ENCODE measurements at places on chromosomes 6 and 20.

GRCh38 chr6:165573671-165574070, 89.4 kb downstream of the PDE10A start:
- DNase-seq, result no peak

DNA sequence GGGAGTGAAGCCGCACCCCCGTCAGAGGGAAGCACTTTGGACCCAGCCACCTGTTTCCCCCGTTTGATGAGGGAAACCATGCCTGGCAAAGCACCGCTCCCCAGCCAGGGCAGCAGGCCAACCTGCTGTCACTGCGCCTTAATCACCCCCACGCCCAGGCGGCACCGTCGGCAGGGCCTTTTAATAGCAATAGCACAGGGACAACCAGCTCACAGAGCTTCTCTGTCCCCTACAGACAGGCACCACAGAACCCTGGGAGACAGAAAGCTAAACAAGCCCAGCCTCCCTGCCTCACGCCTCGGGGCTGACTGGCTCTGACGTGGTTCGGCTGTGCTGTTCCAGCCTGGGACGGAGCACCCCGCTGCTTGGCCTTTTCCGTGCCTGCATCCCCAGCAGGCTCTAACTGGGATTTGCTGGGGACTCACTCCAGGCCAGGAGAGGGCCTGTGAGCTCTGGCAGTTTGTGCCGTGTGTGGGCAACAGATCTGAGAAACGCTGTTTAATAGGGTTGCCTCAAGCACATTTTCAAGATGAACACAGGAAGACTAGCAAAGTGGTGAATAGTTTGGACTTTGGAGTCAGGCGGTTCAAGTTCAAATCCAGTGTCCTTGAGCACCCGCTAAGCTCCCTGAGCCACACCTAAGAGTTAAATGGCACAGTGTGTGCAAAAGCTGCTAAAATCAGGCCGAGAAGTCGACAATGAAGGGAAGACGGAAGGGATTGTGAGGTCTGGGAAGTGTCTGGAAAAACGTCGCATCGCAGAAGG, 223.8 kb downstream of the NRN1 start:
- DNase-seq, result no peak

DNA sequence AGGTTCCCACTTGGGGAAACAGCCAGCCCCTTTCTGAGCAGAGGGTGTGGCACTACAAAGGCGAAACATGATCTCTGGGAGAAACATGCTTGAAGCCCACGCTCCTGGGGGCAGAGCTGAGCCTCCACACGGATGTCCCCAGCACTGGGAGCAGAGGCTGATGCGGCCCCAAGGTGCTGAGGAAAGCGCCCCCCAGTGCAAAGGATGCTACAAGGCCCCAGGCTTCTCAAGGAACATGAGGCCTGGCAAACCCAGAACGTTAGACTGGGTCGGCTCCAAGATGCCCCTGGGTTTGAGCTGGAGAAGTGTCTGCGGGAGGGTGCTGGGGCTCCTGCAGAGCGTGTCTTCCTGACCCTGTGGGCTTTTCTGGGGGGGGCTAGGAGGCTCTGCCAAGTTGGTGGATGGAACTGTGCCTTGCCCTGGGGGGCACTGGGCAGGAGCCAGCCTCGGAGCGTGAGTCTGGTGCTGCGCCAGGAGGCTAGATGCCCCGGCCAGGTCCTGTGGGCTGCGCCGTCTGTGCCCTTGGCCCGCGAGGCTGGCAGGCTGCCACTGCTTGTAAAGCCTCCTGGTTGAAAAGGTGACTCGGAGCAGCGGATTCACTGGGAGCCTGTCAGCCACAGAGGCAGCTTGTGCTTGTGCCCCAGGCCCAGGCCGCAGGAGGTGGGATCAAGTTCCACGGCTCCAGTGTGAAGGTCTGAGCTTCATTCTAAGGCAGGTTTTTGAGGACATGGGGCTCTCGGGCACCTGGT, 8.1 kb downstream of the SYNJ2 start:
- no peak for DNase-seq

GRCh38 chr6:109482905-109483734, at the start of gene ZBTB24:
ZBTB24 (minus strand) TSS chr6:109483219; CDS start chr6:109482026, 1,193 bp downstream.
- DNase-seq, result peak; percentile 77

DNA sequence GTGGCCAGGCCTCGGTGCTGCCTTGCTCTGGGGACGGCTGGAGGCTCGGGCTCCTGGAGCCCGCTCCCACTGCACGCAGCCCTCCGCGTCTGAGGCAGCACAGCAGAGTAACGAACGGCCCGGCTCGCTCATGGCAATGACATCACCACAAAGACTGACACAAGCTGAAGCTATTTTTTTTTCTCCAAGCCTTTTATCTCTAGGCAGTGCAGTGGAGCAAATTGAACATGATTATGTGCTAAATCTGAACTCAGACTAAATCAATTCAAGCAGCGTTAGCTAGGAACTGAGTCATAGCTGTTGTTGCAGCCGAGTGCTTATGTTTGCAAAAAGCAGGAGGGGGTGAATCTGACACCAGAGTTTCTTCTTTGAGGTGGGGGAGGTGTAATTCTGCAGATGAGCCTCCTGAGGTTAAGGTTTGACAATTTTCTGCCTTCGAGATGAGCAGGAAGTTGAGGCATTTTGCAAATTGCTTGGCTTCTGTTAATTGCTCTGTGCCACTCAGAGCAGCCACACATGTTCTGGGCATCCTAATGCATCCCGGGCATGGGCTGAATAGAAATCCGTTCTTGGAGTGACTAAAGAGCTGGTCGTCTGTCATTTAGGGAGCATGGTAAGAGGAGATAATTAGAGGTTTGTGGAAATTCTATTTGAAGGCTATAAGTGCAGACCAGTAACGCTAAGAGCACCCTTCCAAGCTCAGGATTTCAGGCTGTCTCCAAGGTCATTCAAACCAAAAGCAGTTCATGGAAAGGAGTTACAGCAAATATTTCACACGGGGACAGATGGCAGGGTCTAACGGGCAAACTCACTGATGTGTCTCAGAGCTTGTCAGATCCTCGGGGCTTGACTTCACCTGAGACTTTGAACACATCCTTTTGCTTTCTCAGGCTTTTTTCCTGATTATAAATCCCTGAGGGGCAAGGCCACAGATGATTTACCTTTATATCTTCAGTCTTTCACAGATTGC, 155.1 kb upstream of the ENPP5 start:
- peak; percentile 16 for DNase-seq

GRCh38 chr6:129273161-129273560, 390.2 kb downstream of the LAMA2 start:
- DNase-seq, result no peak

DNA sequence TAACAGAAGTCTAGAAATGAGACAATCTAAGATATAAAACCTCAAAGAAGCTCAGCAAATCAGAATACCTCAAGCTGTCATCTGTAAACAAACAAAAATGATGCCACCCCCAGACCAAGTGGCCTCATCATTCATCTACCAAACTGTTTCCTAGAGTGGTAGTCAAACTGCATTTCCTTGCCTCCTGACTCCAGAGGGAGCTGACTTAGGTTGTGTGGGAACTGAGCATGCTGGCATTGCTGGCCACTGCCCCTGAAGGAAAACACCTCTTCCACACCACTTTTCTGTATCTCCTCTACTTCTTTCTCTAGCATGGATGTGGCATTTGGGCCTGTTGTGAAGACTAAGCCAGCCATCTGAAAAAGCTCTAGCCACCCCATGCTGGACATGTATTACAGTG, 56.3 kb downstream of the ZHX3 start:
- DNase-seq, result no peak

DNA sequence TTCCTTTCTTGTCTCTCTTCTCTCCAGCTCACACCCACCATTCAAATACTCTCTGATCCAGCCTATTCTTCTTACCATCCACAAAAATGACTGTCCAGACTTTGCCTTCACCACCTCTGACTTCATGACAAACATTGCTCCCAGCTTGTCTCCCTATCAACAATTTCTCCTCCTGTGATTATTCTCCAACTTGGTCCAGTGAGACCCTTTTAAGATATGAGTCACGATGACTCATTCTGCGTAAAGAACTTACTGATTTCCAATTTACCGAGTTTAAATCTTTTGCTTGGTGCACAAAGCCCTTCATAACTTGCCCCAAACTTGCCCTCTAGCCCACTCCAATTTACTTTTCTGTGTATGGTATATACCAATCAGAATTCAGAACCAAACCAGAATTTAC, 833.2 kb downstream of the MAFB start:
- no peak for DNase-seq

GRCh38 chr6:39328066-39328465, 5.6 kb upstream of the KCNK16 start:
- DNase-seq, result no peak

DNA sequence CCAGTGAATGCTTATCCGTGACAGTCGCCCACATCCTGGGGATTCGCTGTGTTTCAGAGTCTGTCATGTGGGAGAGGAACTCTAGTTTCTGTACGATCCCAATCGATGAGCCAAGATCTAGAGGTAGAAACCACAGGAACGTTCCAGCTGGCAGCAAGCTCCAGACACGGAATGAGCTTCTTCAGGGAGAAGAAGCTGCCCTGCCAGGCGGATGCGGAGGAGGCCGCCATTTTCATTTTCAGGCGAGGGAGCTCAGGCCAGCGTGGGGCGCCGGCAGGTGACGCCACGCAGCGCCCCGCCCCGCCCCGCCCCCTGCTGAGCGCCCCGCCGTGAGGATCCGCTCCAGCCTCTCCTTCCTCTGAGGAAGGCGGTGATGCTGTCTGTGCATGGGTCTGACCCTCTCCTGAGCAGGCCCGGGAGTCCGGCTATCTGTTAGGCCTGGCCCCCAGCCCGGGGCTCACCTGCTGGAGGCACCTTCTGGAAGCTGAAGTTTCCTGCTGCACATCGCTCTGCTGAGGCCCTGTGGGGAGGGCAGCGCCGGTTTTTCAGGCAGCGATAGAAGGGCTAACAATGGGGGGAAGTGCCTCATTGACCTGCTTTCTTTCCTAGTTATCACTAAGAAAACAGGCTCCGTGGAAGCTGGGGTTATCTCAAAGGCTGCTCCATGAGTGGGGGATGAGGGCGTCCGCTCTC, 147.5 kb downstream of the ERMARD start:
- no peak for DNase-seq

DNA sequence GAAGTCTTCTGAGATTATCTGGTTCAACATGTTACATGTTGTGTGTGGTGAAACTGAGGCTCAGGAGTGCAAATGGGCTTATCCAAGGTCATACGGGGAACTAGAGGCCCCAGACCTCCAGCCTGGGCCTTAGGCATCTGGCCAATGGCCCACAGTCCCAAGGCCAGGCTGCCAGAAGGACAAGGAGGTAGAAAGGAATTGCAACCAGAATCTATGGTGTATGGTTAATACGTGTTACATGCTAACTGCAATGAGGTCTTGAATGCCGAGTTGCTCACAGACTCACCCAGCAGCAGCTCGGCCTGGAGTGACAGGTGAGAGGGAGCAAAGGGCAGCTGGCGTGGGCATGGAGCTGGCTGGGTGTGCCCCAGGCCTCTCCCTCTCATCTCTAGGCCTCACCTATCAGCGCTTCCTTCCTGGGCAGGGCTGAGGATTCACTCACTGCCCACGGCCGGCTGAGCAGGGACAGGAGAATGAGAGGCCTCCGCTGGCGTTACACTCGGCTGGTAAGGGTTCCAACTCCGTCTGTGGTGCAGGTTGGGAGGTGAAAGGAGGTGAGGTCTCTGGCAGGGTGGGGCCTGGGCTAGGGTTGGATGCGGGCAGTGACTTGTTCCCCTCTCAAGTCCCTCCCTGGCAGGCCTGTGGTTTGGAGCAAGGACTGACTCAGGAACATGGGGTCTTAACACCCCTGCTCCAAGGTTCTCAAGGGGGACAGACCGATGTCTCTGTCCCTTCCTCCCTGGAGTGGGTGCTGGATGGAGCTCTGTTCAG, at the start of gene TLDC2:
Gene TLDC2, plus strand, starts transcription at position 437 of the 771 bp plus-strand sequence. Its CDS starts 37 bp downstream, at position 474.
- DNase-seq, result no peak

DNA sequence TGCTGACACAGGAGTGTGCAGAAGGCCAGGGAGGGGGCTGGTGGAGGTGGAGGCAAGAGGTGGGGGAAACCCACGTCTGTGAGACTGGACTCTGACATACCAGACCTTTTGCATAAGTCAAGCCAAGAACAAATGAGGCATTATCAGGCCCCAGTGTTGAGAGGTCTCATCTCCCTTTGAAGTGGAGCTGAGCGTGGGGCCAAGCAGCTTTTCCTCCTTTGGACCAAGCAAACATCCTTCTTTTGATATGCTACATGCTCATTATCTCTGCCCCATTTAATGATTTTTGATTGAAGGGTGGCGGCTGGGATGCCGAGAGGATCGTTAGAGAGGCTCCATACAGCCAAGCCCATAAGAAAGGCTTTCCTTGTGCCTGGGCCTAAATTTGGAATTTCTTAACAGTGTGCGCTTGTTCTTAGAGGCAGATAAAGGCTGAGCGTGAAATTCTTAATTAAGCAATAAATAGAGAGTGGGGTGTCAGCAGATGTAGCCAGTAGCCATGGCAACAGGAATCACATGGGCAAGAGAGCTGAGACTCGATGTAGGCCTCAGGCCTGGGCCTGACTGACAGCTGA, 244.5 kb downstream of the PKHD1 start:
- no peak for DNase-seq

GRCh38 chr6:56246541-56246880, 869 bp downstream of the COL21A1 start:
- no peak for DNase-seq

DNA sequence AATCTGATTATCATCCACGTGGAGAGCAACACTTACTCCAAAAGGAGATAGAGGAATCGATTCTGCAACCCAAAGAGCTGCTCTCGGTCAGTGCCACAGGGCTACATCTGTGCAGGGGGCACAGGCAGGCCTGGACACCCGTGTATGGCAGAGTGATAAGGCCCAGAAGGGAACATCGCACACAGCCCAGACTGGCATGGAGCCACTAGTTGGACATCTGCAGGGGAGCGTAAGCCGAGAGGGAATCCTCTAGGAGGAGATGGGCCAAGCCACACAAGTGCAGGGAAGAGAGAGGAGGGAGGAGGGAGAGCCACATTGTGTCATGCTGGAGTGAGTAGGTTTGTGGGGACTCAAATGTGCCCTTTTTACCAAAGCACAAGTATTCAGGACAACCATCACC, 50.4 kb upstream of the ENTPD6 start:
- no peak for DNase-seq

GRCh38 chr20:60576236-60576635, 618.0 kb downstream of the CDH26 start:
- no peak for DNase-seq

- no peak for DNase-seq
Observed at GRCh38 chr6:39923861-39924260, 10.4 kb downstream of the MOCS1 start.

- no peak for DNase-seq
Observed at GRCh38 chr6:35382015-35382414, 39.7 kb downstream of the PPARD start.

DNA sequence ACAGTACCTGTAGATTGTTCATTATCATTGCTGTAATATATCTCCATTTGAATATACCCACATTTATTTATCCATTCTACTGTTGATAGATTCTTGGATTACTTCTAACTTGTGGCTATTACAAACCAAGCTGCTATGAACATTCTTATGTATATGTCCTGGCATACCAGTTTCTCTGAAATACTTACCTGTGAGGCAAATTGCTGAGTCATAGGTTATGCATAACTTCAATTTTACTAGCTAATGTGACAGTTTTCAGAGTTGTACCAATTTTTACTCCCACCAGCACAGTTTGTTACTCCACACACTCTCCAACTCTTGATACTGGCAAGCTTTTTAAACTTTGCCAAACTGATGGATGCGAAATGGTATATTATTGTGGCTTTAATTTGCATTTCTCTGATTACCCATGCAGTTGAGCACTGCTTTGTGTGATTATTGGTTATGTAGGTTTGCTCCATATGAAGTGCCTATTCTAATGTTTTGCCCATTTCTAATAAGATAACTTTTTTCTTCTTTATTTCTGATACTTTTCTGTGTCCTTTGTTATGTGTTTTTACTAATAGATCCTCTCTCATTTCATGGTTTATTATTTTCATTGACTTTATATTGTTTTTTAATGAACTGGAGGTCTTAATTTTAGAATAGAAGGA, 62.8 kb upstream of the SDHAF4 start:
- DNase-seq, result no peak

Data from right kidney (tissue), 9 donors.